ENCODE measurements at places on chromosomes 4 and X. TPM values are rescaled to one million over a fixed set of nuclear protein-coding genes. Genes with fewer than 3 reads are reported as not detected.

FATE1 gene
- not detected for total RNA-seq

ASB5 gene
- not detected for total RNA-seq

GLRB gene
- 2.0 TPM for total RNA-seq

KLB gene
- total RNA-seq = 0.74 TPM

RIPPLY1 gene
- total RNA-seq = not detected

CLGN gene
- total RNA-seq = 0.23 TPM

SPANXN3 gene
- not detected for total RNA-seq

CXCL9 gene
- total RNA-seq = 1.3 TPM

- DNase-seq = no peak
Observed at GRCh38 chr4:123114915-123115756, 192.7 kb upstream of the NUDT6 start.

- no peak for DNase-seq
Observed at GRCh38 chr4:121824950-121825349, 1.3 kb upstream of the CCNA2 start.

GRCh38 chrX:20063153-20063552, 53.6 kb downstream of the MAP7D2 start:
- DNase-seq = peak; percentile 31

GRCh38 chrX:82384401-82384800, 1123.7 kb upstream of the POU3F4 start:
- no peak for DNase-seq

GRCh38 chr4:164926301-164926700, 49.3 kb downstream of the APELA start:
- DNase-seq = peak; percentile 48

DNA sequence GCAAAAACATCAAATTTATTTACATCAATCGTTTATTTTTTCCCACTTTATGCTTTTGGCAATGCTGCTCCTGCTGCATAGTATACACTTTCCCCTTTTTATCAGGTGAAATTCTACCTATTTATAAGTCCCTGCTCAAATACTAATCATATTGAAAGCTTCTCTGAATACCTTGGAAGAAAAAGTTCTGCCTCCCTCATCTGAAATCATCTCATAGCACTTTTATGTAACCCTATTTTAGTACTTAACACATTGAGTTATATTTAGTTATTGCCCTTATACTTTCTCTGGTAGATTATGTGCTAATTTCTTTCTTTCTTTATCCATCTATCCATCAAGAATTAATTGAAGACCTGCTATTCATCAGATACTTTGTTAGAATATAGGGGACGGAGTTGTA, 1.1 kb upstream of the WDR17 start:
- no peak for DNase-seq

GRCh38 chrX:53288189-53288588, 6.8 kb upstream of the IQSEC2 start:
- DNase-seq = no peak

DNA sequence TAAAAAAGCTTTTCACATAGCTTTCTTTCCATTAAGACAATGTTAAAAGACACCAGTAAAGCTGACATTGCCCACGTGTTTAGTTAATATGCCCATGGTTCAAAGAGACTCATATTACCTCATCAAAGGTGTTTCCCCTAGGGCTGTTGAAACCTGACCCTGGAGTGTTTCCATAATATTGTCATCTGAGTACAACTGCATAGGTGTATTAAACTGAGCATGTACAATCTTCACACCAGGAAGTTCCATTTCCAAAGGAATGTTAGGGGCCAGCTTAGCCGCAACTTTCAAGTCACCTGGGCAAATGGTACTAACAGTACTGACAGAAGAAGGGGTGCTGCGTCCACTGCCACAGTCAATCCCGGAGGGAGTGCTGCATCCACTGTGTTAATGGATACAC, 27.1 kb downstream of the PDLIM3 start:
- no peak for DNase-seq

DNA sequence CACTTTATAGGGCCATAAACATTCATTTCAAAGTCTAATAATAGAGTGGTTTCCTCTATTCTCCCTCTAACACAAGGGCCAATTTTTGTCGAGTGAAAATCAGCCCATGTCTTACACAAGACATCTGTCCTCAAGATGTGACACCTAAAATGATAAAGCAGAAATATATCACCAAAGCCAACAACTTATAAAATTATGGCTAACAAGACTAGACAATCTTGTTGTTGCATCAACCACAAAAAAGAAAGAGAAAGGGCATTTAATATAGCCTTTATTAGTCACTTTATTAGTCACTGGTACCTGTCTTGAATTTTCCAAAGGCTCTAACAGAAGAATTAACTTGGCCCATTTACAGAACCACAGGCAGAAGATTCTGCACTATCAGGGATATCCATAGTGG, 161.6 kb downstream of the SMIM20 start:
- DNase-seq = no peak

GRCh38 chr4:108346818-108347210, 178.1 kb upstream of the LEF1 start:
- no peak for DNase-seq

DNA sequence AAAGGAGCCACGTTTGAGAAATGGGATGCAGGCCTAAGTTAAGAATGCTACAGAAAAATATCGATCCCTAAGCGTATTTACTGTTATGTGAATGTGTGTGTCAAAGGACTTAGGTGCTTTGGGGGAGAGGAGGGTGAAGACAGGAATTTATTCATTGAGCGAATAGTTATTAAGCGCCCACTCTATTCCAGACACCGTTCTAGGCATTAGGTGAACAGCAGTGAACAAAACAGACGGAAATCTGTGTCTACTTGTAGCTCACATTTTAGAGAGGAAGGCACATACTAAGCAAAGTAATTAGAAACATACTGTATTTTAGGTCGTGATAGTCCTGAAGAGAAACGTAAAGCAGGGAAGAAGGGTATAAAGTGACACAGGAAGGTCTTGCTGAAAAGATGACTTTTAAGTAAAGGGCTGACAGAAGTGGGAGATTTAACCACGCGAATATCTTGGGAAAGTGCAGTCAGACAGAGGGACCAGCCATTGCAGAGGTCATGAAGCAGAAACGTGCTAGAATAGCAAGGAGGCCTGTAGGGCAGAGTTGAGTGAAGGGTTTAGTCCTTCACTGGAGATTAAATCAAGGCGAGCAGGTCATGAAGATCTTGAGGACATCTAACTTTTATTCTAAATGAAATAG, 541 bp downstream of the AIMP1 start:
- no peak for DNase-seq

DNA sequence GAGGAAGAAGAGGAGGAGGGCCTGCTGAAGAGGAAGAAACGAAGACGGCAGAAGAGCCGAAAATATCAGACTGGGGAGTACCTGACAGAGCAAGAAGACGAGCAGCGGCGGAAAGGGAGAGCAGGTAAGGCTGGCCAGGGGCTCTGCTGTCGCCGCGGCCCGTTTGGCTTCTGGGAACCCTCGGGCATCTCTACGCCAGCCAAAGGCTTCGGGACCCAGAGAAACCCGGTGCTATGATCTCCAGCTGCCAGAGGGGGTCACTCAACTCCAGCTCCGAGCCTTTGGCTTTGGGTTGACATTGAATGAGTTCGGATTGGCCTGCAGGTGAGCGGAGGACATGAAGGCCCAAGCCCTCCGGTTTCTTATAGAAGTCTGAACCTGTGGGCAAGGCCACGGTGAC, 42.8 kb downstream of the BCORL1 start:
- DNase-seq = no peak

GRCh38 chr4:114464726-114465272, 133.8 kb upstream of the UGT8 start:
- no peak for DNase-seq

DNA sequence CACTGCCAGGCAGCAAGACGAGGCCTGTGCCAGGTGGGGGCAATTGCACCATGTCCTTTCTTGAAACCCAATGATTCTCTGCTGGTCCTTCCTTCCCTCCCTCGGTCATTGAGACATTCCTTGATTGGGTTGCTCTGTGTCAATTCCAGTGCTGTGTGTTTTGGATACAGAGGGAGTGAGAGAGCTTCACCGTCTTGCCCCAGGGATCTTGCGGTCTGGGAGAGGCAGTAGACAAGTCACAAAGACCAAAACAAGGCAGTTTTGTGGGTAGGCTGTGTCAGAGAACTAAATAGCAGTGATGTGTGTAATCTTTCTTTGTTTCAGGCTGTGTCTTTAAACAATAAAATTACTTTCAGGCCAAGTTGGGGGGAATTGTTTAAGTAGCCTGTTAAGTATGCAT, 38.8 kb upstream of the TADA2B start:
- DNase-seq = no peak

All from lower leg skin (tissue), 4 donors.